C1 segment of cervical spinal cord (tissue), 14 donors: ENCODE measurements at places on chromosomes 7 and 10.

GRCh38 chr7:33221390-33221789, 92.0 kb downstream of the BBS9 start:
- no peak for DNase-seq

DNA sequence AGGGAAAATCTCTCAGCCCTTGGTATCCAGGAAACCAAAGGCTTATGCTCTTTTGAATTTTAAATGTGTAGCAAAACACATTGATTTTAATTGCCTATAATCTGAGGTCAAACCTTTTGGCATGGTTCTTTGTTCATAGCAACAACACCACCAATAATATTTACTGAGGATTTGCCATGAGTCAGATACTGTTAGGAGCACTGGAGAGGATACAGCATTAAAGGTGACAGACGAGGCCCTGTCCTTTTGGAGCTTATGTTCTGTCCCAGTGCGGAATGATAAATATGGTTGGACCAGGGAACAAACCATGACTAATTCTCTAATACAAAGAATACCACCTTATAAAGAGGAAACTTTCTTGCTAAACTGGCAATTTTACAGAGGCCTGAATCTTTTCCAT, 176.6 kb downstream of the CTNNA3 start:
- no peak for DNase-seq

DNA sequence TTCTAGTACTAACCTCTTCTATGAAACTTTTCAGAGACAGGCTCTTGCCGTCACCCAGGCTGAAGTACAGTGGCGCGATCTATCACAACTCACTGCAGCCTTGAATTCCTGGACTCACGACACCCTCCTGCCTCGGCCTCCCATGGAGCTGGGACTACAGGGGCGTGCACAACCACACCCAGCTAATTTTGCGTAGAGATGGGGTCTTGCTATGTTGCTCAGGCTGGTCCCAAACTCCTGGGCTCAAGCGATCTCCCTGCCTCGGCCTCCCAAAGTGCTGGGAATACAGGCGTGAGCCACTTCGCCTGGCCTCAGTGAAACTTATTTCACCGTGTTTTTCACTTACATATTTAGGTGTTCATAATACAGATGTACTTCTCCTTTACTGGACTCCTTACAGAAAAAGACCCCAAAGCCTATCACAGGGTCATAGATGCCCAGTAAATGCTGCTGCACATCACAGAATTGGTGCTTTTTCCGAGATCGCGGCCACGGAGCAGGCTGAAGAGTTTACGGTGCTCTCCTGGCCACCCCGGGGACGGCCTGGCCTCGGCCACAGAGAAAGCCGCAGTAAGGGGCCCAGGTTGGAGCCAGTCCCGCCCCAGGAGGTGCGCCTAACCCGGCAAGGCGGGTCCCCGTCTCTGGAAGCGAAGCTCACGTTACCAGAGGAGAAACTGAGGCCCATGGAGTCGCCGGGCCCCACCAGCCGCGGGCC, 595 bp downstream of the TBL2 start:
- no peak for DNase-seq

DNA sequence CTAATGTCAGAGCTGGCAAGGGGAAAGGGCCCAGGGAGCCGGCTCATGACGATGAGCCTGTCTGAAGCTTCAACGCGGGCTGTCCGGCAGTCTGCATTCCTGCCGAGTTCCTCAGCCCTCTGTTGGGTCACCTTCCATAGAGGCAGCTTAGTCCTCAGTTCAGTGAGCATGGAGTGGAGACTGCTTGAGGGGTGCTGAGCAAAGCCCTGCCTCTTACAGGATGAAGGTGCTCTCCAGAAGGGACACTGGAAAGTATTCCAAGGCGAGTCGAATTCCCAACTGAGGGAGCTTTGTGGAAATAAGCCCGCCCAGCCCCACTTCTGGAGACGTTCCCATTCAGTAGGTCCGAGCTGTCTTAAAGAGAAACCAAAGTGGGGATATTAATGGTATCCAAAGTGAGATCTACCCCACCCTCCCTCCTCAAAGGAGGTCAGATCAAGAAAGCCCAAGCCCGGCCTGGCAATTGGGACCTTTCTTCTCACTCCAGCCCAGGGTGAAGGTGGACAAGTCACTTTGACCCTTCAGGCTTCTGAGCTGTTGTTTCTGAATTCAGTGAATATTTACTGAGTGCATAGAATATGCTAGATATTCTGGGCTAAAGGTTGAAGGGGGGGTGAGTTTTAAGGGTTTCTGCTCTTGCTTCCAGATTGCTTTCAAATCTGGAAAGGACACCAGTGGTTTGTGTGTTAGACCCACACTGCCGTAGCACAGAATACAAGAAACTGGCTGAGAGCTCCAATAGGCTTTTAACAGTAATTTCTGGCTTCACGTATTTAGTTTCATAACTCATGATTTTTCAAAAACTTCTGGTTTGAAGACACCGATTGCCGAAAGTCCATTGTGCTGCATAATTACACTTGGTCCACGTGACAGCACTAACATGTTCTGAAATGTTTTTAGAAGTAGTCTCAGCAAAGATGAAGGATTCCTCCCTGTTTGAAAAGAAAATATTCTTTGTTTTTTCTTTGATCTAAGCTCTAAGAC, 3.5 kb downstream of the EGFR start:
- DNase-seq = no peak

- DNase-seq = no peak
Observed at GRCh38 chr7:122884186-122884585, 2.1 kb downstream of the CADPS2 start.

GRCh38 chr7:151705636-151706276, 171.2 kb downstream of the PRKAG2 start:
- no peak for DNase-seq

DNA sequence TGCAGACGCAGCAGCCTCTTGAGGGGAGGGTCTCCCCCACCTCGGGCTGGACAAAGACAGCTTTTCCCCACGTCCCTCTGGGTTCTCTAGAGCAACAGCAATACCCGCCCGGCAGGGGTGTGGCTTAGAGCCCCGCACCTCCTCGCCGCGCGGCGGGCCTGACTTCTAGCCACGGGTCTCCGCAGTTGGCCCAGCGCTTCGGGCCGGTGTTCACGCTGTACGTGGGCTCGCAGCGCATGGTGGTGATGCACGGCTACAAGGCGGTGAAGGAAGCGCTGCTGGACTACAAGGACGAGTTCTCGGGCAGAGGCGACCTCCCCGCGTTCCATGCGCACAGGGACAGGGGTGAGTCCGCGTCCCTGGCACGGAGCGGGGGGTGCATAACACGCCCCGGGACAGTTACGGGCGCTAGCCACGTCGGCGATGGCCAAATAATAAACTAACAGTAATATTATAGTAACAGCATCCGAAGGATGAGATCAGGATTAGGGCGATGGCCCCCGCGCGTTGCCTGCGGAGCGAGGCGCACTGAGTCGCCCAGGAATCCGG, 1.2 kb downstream of the CYP2E1 start:
- DNase-seq = no peak

DNA sequence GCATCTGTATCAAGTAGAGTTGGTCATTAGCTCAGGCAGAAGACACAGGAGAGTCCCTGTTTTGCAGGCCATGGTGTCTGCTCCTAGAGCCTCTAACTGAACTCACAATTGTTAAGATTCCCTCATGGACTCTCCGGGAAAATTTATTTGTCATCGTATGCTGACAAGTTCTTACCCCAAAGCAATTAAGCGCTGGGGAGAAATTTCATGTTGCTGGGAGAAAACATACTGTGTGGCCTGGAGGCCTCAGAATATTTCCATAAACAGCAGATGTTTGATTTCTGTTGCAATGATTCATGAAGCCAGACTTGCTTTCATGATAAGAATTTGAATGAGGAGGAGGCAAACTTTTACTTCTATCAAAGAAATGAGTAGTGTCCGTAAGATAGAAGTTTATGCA, 583.2 kb downstream of the GATA3 start:
- no peak for DNase-seq

DNA sequence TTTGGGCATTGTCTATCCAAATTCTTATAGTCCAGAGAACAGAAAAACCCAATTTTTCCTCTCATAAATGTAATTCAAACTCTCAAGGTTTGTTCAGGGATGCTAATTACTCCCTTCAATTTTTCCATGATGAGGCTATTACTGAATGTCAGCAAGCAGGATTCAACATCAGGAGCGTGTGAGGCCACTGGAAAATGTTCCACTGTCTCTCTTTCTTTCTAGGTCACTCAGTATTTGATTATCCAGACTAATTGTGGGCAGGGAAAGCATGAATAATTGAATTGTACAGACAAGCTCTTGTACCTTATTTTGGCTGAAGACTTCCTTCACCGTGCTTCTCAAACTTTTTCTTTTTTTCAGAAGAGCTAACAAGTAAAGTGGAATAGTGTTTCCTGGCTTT, 30.7 kb downstream of the THNSL1 start:
- DNase-seq = no peak

GRCh38 chr10:71270301-71271220, 48.5 kb upstream of the SLC29A3 start:
- DNase-seq = no peak

DNA sequence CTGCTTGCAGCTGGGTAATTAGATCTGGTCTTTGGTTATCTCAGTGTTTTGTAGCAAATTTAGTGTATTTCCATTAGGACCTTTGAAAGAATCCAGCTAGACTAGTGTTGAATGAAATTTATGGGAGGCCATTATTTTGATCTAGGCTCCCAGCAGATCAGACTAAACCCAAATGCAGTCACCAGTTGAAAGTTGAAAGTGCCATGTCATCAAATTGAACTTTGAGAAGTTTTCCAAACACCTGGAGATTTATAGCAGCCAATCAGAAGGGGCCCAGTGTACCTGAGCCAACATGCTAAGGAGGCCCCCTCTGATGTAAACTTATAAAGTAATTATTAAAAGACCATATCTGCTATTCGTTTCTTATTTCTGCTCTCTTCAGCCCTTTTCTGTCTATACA, 11.3 kb upstream of the TMEM236 start:
- DNase-seq = no peak

DNA sequence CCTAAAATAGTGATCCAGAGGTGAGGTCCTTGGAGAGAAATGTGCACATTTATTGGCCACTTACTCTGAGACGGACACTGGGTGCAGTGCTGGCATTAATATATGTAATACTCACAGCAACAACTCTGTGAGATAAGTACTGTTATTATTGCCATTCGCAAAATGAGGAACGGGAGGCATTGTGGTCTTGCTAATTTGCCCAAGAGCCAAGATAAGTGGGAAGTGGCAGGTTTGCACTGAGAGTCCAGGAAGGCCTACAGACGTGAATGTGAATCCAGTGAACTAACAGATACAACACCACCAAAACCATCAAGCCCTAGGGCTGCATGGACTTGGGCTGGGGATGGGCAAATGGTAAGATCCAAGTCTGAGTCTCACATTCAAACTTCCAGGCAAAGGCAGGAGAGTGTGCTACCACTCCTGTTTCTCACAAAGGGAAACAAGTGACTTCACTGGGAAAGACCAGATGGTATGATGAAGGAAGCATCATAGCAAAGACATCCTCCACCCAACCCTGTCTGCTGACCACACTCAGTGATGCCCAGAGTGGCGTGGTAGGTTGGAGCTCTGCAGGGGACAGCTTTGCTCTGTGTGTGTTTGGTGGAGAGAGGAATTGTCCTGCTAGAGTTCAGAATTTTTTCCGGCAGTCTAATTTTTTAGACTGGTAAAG, 19.2 kb downstream of the TMEM273 start:
- DNase-seq = no peak

GRCh38 chr7:70614237-70615045, 517.5 kb upstream of the GALNT17 start:
- DNase-seq = peak; percentile 45

DNA sequence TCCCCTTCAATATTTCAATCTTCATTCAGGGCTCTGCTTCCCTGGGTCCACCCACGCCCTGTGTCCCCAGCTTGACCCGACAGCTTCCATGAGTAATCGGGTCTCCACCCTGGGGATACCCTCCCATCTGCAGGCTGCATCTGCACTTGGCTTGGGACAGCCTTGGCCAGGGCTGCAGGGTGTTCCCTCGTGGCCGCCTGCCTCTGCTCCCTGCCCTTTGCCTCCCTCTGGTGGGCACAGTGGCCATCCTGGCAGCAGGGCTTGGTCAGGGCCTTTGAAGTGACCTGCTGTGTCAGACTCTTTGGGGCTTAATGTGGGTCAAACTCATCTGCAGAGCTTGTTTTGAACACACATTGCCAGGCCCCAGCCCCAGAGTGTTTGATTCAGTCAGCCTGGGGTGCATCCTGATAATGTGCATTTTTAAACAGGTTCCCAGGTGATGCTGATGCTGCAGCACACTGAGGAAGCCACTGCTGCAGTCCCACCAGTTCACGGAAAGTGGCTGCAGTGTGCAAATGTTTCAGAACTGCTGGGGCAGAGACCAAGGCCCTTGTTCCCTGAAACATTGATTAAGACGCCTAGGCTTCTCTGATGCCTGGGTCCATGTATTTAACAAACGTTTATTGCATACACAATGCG, 80.7 kb upstream of the SEC61G start:
- no peak for DNase-seq

GRCh38 chr7:105703207-105703930, 122.1 kb upstream of the EFCAB10 start:
- no peak for DNase-seq

DNA sequence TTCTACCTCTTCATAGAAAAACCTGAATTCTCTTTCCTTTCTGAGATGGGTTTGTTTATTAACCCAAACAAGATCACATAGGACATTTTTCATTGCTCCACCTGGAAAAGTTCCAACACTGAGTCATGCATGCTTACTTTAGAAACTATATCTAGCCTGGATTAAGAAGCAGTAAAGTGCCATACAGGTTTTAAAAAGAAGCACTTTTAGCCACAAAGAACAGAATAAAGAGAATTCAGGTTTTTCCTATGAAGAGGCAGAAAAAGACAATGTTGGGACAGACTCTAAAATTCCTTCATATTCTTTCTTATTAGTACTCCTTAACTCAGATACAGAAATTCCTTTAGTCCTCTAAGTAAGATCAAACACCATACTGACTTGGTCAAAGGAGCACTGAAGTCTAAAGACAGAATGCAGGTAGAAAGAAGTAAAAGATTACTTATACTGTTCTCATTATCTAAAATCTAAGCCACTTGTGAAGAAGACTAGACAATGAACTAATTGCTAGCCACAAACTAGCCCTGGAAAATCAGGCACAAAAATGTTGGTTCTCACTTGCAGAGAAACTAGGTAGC, 241.3 kb downstream of the ANK3 start:
- DNase-seq = no peak

GRCh38 chr10:122445469-122445868, 9.0 kb upstream of the ARMS2 start:
- no peak for DNase-seq

GRCh38 chr10:76491216-76491615, 1059.8 kb downstream of the LRMDA start:
- no peak for DNase-seq

- DNase-seq = no peak
Observed at GRCh38 chr10:11097686-11098085, 80.0 kb downstream of the CELF2 start.

GRCh38 chr10:131198401-131198800, 113.1 kb downstream of the TCERG1L start:
- DNase-seq = no peak
